ENCODE measurements at places on chromosomes 1 and 21. TPM values are rescaled to one million over a fixed set of nuclear protein-coding genes. Genes with fewer than 3 reads are reported as not detected.

Gene RPS27
- polyA plus RNA-seq = 1,603 TPM

Gene TNFAIP8L2
- 0.70 TPM for polyA plus RNA-seq

Gene RCAN1
- polyA plus RNA-seq = 79.4 TPM

Gene KIAA1614
- polyA plus RNA-seq = 2.9 TPM

Gene HSF2BP
- 1.3 TPM for polyA plus RNA-seq

Gene SEMA6C
- polyA plus RNA-seq = 13.9 TPM

DNA sequence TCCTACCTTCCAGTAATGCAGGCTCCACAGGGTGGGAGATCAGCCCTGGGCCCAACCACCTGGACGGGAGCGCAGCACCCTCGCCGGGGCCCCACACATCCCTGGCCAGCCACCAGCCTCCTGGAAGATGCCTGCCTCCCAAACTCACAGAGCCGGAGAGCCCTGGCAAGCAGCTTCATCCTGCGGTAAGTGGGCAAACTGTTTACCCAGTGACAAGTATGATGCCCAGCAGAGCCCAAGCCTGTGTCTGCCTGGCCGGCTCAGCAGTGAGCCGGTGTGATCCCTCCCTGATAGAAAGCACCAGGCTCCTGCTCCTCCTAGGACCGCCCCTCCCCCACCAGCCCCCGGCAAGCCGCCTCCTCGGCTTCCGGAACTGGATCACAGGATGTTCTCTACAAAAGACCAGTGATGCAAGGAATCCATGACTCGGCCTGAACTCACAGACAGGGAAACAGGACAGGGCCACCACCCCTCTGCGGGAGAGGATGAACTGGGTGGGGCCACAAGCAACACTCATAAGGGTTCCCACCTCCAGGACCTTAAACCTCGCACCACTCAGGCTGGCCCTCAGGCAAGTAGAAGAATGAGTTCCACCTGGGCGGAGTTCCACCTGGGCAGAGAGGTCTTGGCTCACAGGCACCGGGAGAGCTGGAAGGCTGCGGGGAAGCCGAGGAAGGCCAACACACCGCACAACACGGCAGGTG is 7.9 kb downstream of the ACOT7 start:
- H3K4me1 ChIP-seq = no peaks in the 10 kb centered on the region
- no peaks in the 10 kb centered on the region for H3K36me3 ChIP-seq
- no peaks in the 10 kb centered on the region for H3K27me3 ChIP-seq
- DNase-seq = peak; percentile 68
- H3K4me3 ChIP-seq = no peak overlapping the region
- peak overlapping the region; percentile 50 for H3K27ac ChIP-seq

DNA sequence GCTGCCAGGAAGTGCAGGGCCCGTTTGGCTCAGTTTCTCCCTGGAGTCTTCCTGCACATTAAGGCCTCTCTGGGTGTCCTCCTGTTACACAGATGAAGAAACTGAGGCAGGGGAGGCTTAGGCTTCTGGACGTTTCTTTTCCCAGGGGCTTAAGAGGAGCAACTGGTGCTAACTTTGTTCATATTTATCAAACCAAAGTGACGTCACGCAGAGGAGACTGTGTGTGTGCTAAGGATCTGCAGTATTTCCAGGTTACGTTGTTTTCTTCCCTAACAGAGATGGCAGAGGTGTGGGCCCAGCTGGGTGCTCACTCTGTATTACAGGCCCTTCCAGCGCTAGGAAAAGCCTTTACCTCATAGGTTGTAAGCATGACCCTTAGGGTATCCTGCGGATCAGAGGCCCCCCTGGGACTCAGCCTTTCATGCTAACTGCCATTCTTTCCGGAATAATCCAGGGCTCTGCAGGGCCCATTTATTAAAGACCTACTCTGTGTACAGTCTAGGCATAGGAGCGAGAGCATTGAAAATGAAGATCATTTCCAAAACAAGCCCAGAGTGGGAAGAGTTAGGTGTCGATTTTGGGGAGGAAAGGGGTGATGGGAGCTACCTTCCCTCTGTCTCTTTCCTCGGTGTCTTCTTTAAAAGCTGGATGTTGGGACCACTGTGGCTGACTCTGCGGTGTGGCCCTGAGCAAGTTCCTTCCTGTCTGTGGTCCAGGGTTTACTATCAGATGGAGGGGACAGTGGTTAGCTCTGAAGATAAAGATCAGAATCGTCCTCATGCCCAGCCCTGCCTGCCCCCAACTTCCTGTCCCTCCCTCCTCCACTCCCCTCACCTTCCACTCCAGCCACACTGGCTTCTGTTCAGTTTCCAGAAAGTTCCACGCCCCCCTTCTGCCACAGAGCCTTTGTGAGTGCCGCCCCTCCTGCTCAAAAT is 4.6 kb downstream of the AGTRAP start:
- no peak overlapping the region for H3K4me3 ChIP-seq
- no peaks in the 10 kb centered on the region for H3K36me3 ChIP-seq
- no peaks in the 10 kb centered on the region for H3K27me3 ChIP-seq
- H3K27ac ChIP-seq = no peak overlapping the region

DNA sequence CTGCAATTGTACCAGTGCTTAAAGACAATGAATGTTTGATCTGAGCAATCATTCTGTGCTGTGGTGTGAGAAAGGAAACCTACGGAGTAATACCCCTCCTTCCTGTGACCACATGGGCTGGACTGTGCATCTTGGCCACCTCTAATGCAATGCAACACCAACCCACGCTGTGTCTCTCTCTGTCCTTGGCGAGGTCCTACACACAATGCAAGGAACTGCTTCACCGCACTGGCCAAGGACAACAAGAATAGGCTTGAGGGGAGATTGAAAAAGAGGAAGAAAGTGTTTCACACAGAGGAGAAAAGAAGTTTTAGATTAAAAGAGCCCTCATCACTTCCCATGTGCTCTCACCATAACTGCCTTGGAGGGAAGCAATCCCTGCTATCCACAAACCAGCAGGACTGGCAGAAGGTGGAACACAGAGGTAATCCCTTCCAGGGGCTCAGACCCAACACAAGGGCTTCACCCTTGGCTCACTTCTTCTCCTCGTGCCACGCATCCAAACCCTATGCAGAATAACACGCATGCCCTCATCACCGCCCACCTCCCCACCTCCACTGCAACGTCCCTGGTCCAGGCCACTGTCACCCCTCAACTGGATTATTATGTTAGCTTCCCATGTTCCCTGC is 112.5 kb upstream of the ERG start:
- DNase-seq = no peak
- H3K4me1 ChIP-seq = no peaks in the 10 kb centered on the region
- H3K4me3 ChIP-seq = no peak overlapping the region

DNA sequence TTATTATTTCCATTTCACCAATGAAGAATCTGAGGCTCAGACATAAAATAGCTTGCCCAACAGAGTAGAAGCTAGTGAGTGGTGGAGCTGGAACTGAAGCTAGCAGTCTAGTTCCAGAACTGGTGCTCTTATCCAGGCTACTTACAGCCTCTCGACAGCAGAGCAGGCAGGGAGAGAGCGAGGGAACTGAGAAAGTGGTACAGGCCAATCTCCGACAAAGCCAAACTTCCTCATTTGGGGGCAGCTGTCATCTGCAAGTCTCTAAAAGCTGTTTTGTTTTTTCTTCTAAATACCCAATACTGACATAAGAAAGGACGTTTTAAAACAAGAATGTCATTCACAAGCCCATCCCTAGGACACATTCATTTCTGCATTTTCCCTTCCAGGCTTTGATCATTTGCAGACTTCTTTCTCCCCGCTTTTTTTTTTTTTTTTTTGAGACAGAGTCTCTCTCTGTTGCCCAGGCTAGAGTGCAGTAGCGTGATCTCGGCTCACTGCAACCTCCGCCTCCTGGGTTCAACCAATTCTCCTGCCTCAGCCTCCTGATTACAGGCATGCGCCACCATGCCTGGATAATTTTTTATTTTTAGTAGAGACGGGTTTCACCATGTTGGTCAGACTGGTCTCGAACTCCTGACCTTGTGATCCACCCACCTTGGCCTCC is 20.0 kb downstream of the YIPF1 start:
- no peaks in the 10 kb centered on the region for H3K27me3 ChIP-seq
- no peak for DNase-seq
- H3K4me1 ChIP-seq = no peaks in the 10 kb centered on the region
- H3K36me3 ChIP-seq = no peaks in the 10 kb centered on the region

- no peak overlapping the region for H3K4me3 ChIP-seq
- no peaks in the 10 kb centered on the region for H3K27me3 ChIP-seq
- no peak for DNase-seq
Observed at GRCh38 chr1:13808729-13809131, 108.7 kb downstream of the PRDM2 start.

DNA sequence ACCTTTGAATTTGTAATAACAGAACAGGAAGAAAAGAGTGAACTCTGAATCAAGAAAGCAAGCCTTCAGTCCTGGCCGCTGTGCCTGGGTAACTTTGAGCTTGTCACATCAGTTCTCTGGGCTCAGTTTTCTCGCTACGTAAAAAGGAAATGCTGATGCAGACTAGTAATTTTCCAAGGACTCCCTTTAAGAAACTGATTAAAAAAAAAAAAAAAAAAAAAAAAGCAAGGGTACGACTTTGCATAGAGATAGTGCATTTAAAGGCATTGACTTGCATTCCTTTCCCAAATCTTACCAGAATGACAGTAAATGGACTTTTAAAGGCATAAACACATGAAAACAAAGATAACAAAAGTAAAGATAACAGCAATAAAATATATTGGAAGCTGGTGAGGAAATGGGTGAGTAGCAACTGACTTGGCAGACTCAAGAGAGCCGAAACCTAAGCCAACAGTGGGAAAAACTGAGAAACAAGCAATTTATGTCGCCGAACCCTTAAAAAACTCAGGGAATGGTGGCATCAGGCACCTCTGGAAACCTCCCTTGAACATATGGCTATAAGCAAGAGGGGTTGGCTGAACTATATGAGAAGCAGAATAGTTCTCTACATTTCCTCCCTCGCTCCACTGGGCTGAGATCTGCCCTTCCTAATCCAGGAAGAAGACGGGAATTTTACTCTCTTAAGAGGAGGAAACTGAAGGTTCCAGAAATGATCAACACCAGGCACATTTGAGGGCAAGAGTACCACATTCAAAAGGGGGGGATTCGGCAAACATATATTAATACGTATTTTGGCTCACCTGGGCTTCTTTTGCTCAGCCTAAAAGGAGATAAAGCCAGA is 189.2 kb downstream of the CDC7 start:
- peak overlapping the region; percentile 75 for H3K27ac ChIP-seq
- H3K36me3 ChIP-seq = no peaks in the 10 kb centered on the region
- no peak overlapping the region for H3K4me3 ChIP-seq
- H3K4me1 ChIP-seq = peaks cover 19% of the 10 kb centered on the region
- no peaks in the 10 kb centered on the region for H3K27me3 ChIP-seq

- no peaks in the 10 kb centered on the region for H3K36me3 ChIP-seq
- no peaks in the 10 kb centered on the region for H3K27me3 ChIP-seq
- DNase-seq = no peak
- peaks cover 4% of the 10 kb centered on the region for H3K4me1 ChIP-seq
- H3K4me3 ChIP-seq = no peak overlapping the region
Observed at GRCh38 chr1:182118851-182119250, 57.3 kb upstream of the ZNF648 start.

- no peaks in the 10 kb centered on the region for H3K27me3 ChIP-seq
- no peak overlapping the region for H3K4me3 ChIP-seq
- H3K4me1 ChIP-seq = no peaks in the 10 kb centered on the region
- H3K36me3 ChIP-seq = no peaks in the 10 kb centered on the region
- no peak overlapping the region for H3K27ac ChIP-seq
- DNase-seq = no peak
Observed at GRCh38 chr1:13951793-13952751, 252.1 kb downstream of the PRDM2 start.

GRCh38 chr1:203764105-203765028 is 616 bp upstream of the LAX1 start:
- no peak overlapping the region for H3K27ac ChIP-seq
- DNase-seq = no peak
- H3K4me1 ChIP-seq = peaks cover 6% of the 10 kb centered on the region
- no peaks in the 10 kb centered on the region for H3K36me3 ChIP-seq

DNA sequence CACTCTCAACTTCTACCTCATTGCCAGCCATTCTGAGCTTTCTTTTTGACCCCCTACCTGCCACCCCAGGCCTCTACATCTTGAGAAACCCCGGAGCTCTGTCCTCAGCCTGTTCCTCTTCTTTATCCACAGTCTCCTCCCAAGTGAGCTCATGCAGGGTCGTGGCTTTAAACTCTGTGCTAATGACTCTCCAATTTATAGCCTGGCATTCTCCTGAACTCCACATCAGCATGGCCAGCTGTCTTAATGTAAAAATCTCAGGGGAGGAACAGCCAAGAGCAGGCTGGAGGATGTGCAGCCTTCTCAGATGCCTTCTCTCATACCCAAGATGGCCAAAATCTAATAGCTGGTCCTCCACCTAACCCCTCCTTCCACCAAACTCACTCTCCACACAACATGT is 84.2 kb downstream of the CCDC185 start:
- H3K27me3 ChIP-seq = peaks cover 11% of the 10 kb centered on the region
- no peaks in the 10 kb centered on the region for H3K36me3 ChIP-seq
- no peak overlapping the region for H3K4me3 ChIP-seq
- no peak overlapping the region for H3K27ac ChIP-seq
- H3K4me1 ChIP-seq = no peaks in the 10 kb centered on the region

DNA sequence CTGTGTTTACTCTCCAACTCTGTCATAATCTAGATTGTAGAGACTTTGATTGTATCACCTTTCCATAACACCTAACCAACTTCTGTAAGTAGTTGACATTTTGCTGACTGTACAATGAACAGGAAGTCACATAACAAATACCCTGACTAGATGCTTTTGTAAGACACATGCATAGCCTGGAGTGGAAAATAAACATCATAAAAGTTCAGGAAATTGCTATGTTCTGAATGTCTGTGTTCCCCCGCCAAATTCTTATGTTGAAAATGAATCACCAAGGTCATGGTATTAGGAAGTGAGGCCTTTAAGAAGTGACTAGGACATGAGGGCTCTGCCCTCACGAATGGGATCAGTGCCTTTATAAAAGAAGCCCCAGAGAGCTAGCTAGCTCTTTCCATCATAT is 40.4 kb upstream of the ZSWIM5 start:
- H3K36me3 ChIP-seq = no peaks in the 10 kb centered on the region
- peak overlapping the region; percentile 84 for H3K27ac ChIP-seq
- H3K4me1 ChIP-seq = no peaks in the 10 kb centered on the region

DNA sequence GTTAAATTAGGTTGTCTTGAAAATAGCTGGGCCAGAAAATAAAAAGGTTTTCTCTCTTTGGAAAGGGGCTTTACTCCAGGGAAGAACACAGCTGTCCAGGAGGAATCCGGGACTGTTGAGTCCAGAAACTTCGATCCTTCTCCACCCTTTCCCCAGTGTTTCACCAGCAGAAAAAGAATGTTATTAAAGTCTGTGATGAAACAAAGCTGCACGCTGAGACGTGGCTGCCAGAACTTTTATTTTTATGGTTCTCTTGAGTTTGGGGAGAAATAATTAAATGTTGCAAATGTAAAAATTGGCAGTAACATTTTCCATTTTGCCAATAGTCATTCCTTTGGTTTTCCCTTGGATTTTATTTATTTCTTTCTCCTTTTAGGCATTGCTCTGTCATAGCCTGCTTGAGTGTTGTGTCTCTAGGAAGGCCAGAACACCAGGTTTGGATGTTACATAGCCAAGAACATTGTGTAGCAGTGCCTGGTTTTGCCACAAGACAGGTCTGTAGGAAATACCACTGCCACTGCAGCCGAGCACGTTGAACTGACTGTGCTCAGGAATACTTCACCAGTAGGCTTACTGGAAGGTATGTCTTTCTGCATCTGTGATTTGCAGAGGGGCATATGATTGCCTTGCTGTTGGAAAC is 87.4 kb downstream of the ROR1 start:
- peak overlapping the region; percentile 32 for H3K27ac ChIP-seq
- peaks cover 4% of the 10 kb centered on the region for H3K4me1 ChIP-seq
- no peaks in the 10 kb centered on the region for H3K27me3 ChIP-seq
- H3K36me3 ChIP-seq = no peaks in the 10 kb centered on the region
